Stimulated activated CD4-positive, alpha-beta T cell treated with anti-CD3 and anti-CD28 coated beads, TNF-alpha, amount 100 ng/mL, for 24 hours (primary cell): ENCODE measurements at places on chromosomes 6 and 20.
A peak's percentile ranks its signal among the peaks of the same experiment; 100 is the strongest.

DNA sequence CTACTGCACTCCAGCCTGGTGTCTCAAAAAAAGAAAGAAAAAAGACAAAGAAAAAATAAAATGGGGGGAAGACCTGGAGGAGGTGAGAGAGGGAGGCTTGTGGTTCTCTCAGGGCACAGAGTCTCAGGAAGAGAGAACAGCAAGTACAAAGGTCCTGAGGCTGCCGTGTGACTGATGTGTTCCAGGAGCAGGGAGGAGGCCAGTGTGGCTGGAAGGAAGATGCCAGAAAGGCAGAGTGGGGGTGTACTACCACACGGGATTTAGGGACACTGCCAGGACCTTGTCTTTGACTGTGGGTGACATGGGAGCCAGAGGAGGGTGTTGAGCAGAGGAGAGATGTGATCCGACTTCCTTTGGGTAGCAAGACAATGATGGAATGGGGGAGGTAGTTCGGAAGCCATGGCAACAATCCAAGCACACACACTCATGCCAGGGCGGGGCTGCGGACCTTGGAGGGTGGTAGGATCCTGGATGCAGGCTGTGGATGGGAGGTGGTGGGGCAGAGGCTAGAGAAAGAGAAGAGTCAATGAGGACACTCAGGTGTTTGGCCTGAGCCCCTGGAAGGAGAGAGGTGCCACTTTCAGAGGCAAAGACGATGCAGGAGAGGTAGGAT, 136.4 kb upstream of the PTPN1 start:
- no peak for DNase-seq

DNA sequence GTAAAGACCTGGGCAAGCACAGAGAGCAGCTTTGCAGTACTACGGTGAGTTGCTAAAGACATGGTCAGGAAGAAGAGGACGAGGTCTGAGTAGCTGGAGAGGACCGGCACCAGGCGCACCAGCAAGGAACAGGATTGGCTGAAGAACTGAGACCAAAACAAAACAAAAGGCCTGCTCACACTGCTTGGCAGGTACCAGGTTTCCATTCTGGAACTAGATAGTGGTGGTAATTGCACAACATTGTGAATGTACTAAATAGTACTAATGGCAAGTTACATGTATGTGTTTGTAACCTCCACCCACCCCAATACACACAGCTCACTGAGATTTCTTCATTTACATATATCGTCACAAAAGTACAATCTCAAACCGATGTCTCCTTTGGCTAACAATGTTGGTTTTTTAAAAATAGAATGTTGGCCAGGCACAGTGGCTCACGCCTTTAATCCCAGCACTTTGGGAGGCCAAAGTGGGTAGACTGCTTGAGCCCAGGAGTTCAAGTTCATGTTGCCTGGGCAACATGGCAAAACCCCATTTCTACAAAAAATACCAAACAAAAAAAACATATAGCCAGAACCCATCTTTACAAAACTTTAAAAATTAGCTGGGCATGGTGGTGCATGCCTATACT, 32.5 kb upstream of the LYRM2 start:
- DNase-seq, result no peak

- no peak for DNase-seq
These were observed 12.9 kb downstream of the ANKS1A start for GRCh38 chr6:34901930-34902329.

DNA sequence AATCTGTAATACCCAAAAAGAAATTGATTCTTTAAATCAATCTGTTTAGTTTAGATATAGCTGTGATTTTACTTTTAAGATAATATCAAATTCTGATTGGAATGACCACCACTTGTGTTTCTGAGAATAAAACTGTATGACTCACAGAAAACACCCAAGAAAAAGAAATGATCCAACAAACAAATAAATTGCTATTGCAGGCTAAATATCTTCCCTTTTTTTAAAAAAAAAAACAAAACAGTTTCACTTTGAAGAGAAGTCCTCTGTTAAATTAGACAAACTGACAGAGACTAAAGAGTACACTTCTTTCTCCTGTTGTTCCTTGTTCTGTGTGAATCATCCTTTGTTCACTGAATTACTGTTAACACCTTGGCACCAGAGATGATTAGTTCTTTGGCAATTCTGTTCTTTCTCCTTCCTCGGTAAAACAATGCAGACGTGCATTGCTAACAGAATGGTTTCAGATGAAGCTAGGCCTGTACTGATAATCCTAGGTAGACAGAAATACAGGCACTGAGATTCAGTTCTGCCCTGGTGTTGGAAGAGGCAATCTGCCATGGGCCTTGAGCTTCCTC, 895.2 kb upstream of the CITED2 start:
- DNase-seq, result no peak

- DNase-seq, result no peak
These were observed 60.8 kb downstream of the RIPOR2 start for GRCh38 chr6:24874776-24875533.

DNA sequence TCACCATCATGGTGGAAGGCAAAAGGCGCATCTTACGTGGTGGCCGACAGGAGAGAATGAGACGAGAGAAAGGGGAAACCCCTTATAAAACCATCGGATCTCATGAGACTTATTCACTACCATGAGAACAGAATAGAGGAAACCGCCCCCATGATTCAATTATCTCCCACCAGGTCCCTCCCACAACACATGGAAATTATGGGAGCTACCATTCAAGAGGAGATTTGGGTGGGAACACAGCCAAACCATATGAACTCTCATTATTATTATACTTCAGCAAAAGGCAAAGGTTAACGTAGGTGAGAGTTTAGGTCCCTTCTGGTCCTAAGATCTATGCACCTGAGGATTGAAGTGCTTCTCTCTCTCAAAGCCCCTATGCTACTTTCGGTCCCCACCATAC, 2.4 kb upstream of the PFDN4 start:
- no peak for DNase-seq

DNA sequence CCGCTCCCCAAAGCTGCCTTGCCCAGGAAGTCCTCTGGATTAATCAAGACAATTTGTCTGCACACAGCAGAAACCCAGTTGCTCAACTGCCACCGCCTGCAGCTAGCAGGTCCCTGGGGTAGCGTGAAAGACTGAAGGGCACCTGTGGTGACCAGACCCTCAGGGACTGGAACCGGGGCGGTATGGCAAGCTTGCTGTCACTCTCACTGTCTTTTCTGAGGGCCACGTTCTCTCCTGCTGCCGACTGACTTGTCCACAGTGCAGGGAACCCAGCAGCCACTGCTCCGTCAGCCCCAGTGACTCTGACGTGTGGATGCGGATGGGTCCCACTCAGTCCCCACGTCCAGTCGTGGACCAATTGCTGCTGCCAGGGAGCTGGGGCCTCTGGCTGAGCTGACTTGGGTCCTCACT, 72.8 kb upstream of the PMEPA1 start:
- DNase-seq, result no peak

- no peak for DNase-seq
These were observed 30.7 kb upstream of the MYLIP start for GRCh38 chr6:16098211-16098610.

DNA sequence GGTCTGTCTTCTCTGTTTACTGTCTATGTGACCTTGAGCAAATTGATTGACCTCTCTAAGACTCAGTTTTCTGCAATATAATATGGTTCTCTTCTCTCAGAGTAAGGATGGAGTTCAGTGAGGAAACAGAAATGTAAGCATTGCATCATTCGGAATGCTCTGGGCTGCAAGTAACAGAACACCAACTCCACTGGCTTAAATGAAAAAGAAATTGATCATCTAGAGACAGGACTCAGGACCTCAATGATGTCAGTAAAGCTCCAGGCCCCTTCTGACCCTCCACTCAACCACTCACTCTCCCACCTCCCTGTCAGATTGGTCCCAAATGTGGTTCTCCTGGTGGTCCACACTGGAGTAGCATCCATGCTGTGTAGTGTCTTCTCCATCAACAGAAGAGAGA, 31.9 kb downstream of the FAM110A start:
- no peak for DNase-seq

DNA sequence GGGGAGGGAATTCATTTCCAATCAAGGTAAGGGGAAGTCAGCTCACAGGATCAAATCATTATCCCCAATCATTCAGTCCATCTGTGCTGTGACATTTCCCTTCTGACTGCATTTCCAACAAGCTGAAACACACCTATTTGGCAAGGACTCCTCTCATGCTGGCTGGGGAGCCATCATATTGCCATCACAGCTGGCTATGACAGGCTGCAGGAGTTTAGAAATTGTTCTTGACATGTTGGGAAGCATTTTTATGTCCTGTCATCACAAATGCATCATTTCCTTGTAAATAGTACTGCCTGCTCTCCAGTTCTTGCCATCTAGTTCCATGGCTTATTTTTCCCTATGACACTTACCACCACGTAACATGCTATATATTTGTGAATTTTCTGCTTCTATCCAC, 113.9 kb upstream of the TMEM170B start:
- no peak for DNase-seq

DNA sequence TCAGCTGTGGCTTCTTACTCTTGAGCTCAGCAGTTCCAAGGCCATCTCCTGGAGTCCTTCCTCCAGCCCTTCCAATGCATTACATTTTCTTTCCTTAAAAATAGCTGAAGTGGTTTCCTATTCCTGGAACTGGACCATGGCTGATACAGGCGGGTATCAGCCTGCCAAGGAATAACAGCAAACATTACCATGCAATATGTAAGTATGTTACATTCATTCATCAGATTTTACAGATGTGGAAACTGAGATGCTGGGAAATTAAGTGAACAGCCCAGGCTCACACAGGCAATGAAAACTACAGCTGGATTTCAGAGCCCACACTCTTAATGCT, 100.4 kb downstream of the NRN1 start:
- DNase-seq, result no peak

DNA sequence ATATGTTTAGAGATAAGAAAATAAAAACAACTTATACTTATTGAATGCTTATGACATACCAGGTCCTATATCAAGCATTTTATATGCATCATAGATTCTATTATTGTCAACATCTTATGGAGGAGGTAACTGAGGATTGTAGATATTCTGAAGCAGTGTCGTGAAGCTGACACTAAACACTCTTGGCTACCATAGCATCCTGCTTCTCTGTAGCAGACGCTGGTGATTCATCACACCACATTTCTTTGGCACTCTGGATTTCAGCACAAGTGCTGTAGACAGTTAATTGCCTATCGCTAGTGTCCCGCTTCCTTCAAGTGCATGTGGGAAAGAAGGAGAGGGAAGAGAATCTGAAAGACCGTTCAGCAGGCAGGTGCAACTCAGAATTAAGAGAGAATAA, 317.1 kb downstream of the PLCB1 start:
- DNase-seq, result no peak

GRCh38 chr6:142802124-142802523, 142.9 kb downstream of the HIVEP2 start:
- DNase-seq, result peak; percentile 42

DNA sequence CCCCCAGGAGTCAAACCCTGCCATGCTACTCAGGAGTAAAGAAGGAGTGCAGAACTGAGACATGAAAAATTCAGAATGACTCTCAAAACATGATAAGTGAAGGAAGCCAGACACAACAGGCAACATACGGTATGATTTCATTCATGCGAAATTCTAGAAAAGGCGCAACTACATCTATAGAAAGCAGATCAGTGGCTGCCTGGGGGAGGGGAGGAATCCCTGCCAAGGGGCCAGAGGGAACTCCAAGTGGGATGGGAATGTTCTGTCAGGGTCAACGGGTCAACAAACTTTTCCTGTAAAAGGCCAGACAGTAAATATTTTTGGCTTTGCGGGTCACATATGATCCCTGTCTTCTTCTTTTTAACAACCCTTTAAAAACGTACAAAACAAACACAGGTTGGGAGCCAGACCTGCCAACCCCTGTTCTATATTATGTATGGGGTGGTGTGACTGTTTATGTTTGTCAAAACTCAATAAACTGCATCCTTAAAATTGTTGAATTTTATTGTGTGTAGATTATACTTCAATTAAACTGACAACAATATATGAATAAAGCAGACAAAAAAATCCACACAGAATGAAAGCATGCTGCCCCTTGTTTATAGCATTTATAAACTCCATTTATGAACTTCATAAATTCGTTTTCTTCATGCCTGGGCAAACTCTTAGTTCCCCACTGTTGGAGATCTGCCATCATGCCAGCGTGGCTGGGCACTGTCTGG, 56.6 kb upstream of the TRAF3IP2 start:
- DNase-seq, result no peak

DNA sequence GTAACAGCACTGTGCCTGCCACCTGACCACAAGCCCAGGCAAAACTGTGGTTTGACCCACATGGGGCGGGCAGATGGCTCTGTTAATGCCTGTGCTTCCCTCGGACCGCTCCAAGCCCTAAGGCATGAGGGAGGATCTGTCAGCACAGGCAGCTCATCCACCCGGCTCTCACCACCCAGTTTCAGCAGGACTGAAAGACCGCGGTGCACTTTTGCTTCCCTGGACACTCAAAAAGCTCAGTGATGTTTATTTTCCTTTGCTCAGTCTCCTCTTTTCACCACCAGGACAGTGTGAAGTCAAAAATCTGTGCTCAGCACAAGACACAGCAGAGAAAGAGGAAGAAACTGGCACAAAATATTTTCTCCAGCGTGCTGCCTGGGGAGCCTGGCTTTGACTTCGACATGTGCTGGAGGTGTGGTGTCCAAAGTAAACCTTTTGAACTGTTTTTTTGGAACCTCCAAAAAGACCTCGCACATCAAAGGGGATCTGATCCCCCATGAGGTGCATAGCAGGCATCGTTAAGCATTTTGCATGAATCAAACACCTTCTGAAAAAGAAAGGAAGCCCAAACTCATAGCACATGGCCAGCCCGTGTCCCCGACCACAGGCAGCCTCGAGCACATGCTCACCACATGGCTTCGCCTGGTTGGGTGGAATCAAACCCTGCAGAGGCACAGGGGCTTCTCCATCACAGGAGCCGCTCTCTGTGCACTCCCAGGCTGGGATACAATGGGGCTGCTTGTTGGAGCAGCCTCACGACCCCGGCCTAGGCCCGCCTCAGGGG, 441.7 kb upstream of the JARID2 start:
- no peak for DNase-seq

DNA sequence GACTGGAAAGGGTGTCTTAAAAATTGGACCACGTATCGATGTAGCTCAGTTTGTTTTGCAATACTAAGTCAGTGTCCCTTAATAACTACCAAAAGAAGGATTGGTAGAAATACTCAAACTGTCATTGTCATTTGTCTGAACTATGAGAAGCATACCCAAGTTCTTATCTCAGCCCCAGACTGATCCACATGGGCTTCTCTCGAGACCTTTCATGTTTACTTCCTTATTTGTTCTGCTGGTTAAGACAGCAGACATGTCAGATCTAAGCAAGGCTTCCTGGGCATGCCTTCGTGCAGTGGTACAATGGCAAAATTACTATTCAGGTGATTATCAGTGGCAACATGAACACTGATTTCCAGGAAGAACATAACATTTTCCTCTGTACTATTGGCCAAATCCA, 211.1 kb upstream of the PHACTR1 start:
- DNase-seq, result no peak

GRCh38 chr6:90534337-90535025, 52.4 kb downstream of the MAP3K7 start:
- DNase-seq, result no peak

GRCh38 chr20:63846128-63846771, 15.0 kb upstream of the ABHD16B start:
- no peak for DNase-seq
